ENCODE measurements at places on chromosomes 4 and X.

GRCh38 chr4:104732766-104733165, 238.1 kb upstream of the CXXC4 start:
- no peak for DNase-seq

DNA sequence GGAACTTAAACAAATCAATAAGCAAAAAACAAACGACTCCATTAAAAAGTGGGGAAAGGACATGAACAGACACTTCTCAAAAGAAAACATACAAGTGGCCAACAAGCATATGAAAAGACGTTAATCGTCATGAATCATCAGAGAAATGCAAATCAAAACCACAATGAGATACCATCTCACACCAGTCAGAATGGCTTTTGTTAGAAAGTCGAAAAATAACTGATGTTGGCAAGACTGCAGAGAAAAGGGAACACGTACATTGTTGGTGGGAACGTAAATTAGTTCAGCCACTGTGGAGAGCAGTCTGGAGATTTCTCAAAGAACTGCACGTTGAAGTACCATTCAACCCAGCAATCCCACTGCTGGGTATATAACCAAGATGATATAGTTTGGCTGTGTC, 23.7 kb downstream of the NEUROG2 start:
- DNase-seq: no peak

DNA sequence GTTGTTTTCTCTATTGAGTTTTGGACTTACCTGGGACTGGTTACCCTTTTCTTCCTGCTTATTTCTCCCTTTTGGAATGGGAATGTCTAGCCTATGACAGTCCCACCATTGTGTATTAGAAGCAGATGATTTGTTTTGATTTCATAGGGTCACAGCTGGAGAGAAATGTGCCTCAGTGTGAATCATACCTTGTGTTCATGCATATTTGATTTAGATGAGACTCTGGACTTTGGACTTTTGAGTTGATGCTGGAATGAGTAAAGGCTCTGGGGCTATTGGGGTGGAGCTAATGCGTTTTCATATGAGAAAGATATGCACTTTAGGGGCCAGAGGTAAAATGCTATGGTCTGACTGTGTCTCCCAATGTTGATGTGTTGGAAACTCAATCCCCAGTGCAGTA, 30.5 kb upstream of the TEX13C start:
- no peak for DNase-seq

DNA sequence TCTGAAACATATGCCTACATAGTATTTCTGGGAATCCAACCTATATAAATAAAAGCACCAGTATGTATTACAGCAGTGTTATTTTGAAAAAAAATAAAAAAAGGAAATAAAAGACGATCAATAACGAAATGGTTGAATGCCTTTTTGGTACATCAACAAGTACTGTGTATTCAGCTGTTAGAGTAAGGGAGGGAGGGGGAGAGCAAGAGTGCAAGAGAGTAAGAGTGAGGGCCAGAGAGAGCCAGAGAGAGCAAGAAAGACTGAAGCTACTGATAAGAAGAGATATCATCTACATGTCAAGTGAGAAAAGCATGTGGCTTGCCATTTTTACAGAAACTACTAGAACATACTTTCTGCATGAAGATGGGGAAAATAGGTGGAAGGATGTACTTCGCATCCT, 1.8 kb downstream of the SPIN4 start:
- DNase-seq: no peak

- no peak for DNase-seq
These were observed 49.0 kb upstream of the WDR17 start for GRCh38 chr4:176016601-176017000.

- DNase-seq: no peak
These were observed 991.4 kb upstream of the SLIT2 start for GRCh38 chr4:19260346-19260745.

GRCh38 chr4:85482010-85482738, 7.2 kb downstream of the ARHGAP24 start:
- DNase-seq: no peak

GRCh38 chr4:152691761-152692160, 12.0 kb upstream of the TMEM154 start:
- DNase-seq: no peak

- DNase-seq: no peak
These were observed 419 bp upstream of the RPGR start for GRCh38 chrX:38327775-38328081.

DNA sequence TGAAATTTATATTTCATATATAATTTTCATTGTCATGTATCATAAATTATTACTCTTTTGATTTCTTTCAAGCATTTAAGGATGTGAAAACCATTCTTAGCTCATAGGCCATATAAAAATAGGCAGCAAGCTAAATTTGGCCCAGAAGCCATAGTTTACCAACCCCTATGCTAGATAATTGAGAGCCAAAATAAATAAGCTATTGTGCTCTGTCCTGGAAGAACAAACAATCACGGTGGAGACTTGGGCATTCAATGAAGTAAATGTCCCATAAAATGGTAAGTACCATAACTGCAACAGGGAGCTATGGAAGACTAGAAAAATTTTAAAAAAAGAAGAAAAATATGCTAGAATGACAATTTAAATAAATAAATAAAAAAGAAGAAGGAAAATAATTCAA, 60.9 kb upstream of the PACRGL start:
- no peak for DNase-seq
